Bronchial smooth muscle cell (primary cell): ENCODE measurements at places on chromosomes 4 and X. TPM values are rescaled to one million over a fixed set of nuclear protein-coding genes. Genes with fewer than 3 reads are reported as not detected.

The SLC4A4 gene
- 7.7 and 8.5 TPM in 2 replicates for total RNA-seq

The FRMPD3 gene
- under 0.01 and 0.09 TPM in 2 replicates for total RNA-seq

The WAS gene
- total RNA-seq, result 0.26 and 0.32 TPM in 2 replicates

The ZMAT1 gene
- under 0.01 TPM in 2 replicates for total RNA-seq

The MAGEA4 gene
- total RNA-seq, result not detected in 2 replicates

The CLCN4 gene
- 5.4 and 11.1 TPM in 2 replicates for total RNA-seq

The RNF175 gene
- 0.16 and 1.3 TPM in 2 replicates for total RNA-seq
